ENCODE measurements at places on chromosomes 13 and 19.

GRCh38 chr13:60114499-60115028 lies 49.2 kb downstream of the DIAPH3 start:
- no peak for DNase-seq

DNA sequence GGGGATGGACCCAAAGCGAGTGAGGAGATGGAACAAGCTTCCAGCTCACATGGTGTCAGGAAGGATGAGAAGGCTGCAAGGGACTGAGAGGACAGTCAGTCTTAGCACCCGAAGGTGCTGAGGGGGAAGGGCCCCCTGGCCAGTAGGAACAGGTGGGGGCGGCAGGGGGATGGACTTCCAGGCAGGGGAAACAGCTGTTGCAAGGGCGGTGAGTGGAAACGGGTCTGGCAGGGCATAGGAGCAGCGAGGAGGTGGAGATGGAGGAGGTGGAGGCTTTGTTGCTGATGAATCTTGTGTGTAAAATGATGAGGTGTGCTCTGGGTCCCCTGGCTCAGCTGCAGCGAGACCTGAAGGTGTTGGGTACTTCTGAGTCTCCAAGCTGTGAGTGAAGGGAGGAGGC lies 1.2 kb downstream of the MAP1S start:
- no peak for DNase-seq

DNA sequence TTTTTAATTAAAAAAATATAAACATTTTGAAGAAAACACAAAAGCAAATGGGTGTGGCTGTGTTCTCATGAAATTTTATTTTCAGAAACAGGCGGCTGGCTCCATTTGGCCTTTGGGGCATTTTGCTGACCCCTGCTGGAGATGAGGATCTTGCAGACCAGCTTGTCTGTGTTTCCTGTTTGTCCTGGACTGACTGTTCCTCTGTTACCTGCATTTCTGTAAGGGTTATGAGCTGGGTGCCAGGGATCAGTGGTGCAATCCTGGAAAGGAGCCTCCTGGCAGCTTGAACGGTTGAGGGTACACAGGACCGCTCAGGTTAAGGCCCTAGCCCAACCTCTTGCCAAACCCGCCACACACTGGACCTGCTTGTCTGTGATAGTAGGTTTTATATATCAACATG lies 49.9 kb downstream of the ZNF787 start:
- no peak for DNase-seq

DNA sequence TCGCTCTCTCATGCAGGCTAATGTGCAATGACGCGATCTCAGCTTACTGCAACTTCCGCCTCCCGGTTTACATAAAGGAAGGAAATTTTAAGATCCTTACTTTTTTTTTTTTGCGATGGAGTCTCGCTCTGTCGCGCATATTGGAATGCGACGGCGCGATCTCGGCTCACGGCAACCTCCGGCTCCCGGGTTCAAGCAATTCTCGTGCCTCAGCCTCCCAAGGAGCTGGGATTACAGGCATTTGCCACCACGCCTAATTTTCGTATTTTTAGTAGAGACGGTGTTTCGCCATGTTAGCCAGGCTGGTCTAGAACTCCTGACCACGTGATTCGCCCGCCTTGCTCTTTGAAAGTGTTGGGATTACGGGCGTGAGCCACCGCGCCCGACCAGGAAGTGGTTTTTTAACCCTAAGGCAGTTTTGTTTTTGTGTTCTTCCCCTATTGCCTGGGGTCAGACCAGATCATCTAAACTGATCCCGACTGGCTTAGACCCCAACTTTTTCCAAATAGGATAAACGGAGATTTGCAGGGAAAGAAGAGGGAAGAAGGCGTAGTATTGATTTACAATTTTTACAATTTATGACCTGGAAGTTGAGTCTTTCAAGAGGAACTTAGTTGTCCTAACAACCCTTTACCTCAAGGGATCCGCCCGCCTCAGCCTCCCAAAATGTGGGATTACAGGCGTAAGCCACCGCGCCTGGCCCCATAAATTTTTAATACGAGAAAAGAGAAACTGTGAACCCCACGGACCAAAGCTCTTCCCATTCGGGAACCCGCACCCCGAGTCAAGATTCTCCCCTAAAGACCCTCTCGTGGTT lies 142.0 kb downstream of the ZNF737 start:
- DNase-seq, result peak; percentile 64

GRCh38 chr19:29699861-29700260 lies 15.2 kb downstream of the C19orf12 start:
- DNase-seq, result no peak

- DNase-seq, result peak; percentile 19
Measured at GRCh38 chr13:19586904-19587634, 25.7 kb upstream of the TPTE2 start.

DNA sequence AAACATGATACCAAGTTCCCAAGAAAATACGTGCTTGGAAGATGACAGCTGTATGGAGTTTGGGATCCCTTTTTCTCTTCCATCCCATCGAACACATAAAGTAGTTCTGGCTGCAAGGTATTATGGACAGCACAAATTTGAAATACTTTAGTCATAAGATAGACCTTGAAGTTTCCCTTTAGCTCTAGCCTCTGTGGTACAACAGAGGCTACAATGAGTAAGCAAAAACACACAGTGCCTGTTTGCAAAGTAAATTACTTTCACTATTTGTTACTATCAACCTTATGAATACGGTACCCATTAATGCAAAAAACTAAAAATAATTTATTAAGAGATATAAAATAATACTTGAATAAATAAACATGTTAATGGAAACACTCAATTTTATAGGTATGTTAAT lies 21.0 kb upstream of the LRCH1 start:
- DNase-seq, result no peak

GRCh38 chr13:50908371-50908770 lies 1.2 kb upstream of the RNASEH2B start:
- no peak for DNase-seq

DNA sequence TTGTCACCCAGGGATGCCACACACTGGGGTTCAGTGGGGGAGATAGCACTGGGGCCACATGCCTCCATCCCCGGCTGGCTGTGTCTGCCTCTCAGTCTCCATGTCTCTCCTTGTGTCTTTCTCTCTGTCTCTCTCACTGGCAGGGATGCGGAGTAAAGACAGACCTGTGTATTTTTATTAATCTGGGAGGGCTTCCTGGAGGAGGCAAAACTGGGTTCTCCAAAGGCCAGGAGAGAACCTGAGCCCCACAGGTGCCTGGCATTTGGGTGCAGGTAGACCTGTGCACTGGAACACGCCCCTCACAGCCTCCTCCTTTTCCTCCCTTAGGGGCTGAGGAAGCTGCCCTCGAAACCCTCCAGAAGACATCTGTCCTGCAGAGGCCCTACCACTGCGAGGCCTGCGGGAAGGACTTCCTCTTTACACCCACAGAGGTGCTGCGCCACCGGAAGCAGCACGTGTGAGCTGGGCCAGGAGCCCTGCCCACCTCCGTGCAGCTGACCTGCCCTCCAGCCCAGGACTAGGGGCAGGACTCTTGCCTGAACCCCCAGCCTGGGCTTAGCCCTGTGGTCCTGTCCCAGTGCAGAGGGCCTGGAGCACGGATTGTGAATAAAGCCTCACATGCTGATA lies 32.7 kb downstream of the DHX34 start:
- DNase-seq, result no peak

DNA sequence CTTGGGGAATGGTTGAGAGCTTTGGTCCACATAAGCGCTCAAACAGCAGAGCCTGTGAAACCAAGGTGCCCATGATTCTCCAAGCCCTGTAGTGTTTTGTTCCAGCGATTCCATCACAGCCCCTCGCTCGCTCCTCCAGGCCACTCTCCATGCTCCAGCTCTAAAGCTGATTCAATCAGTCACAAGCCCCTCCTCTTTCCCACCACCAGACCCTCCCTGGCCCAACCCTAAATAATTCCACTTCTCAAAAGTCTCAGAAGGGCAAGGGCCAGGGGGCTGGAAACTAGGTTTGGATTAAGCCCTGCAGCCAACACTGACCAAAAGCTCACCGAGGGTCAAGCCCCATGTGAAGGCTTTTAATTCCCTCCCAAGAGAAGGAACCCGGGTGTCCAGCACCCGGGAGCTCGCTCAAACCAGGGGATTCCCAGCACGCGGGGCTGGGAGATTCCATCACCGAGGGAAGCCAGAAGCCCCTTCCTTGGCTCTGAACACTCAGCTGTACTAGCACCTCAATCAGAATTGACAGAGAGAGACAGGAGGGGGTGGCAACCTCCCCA lies 1.5 kb downstream of the ZNF296 start:
- no peak for DNase-seq

DNA sequence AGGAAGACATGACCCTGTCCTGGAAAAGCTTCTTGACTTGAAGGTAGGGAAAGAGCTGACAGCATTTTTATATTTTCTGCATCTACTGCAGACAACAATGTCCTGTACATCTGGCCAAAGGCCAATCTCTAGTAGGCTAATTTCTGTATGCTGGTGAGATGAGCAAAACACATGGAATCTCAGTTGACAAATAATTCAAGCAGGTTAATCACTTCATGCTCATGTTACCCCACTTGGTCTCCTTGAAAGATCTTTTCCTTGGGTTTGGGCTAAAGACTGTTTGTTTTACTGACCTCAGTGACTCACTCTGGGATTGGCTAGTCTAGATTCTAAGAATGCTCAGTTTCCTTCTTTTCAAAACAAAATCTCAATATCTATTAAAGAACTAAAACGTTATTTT lies 298.8 kb downstream of the LMO7 start:
- peak; percentile 40 for DNase-seq

- no peak for DNase-seq
Measured at GRCh38 chr19:50551715-50552187, 16.5 kb downstream of the LRRC4B start.

All from epithelial cell of esophagus (primary cell).